Activated T-cell treated with anti-CD3 and anti-CD28 coated beads for 48 hours (primary cell): ENCODE measurements at places on chromosomes 2 and 18.
A peak's percentile ranks its signal among the peaks of the same experiment; 100 is the strongest.

DNA sequence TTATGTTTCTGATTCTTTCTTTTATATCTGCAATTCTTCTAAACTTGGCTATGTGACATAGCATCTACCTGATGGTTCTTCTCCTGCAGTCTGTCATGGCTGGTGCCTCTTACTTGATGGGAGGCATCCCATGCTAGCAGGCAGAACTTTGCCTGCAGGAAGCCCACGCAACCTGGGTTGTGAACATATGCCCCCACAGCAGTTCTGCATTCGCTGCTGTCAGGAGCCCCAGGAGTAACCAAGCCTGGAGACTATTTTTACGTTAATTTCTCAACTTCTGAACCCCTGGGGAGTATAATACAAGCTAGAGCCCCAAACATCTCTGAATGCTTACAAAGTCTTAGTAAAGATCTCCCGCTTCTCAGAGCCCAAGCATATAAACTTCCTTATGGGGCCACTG lies 12.1 kb downstream of the FAM168B start:
- DNase-seq = no peak

- DNase-seq = no peak
These were observed 33.9 kb downstream of the WIPF1 start for GRCh38 chr2:174563530-174564282.

DNA sequence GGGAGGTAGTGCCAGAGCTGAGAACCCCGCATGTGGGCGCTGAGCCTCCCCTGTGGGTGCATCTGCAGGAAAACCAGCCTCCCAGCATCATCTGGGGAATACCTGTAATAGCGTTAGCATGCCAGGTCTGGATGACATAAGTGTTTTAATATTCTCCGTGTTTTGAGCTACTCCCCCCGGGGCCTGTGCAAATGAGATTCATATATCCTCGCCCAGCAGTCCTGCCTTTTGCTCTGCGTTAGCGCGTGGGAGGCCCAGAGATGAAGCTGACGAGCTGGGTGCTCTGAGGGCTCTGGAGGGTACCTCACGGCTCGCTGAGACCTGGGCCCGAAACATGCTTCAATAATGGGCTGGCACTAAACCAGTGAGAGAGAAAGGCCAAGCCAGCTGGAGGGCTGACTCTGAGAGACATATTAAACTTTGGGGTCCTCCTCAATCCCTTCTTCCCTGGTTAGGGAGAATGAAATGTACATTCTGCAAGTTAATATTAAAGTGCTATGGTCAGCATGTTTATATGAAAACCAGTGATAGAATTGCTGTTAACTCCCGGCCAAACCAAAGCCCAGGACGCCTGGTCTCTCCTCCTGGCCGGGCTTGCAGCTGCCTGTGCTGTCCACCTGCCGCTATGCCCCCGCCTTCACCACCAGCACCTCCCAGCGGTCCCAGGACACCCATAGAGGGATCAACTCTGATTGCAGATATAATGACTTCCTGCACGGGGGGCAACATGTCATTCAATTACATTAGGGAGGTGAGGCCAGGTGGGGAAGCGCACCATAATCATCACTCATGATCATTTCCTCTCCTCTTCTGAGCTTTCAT lies 77.0 kb downstream of the EDAR start:
- DNase-seq = no peak

GRCh38 chr2:45256867-45257641 lies 247.8 kb upstream of the SIX2 start:
- DNase-seq = no peak

DNA sequence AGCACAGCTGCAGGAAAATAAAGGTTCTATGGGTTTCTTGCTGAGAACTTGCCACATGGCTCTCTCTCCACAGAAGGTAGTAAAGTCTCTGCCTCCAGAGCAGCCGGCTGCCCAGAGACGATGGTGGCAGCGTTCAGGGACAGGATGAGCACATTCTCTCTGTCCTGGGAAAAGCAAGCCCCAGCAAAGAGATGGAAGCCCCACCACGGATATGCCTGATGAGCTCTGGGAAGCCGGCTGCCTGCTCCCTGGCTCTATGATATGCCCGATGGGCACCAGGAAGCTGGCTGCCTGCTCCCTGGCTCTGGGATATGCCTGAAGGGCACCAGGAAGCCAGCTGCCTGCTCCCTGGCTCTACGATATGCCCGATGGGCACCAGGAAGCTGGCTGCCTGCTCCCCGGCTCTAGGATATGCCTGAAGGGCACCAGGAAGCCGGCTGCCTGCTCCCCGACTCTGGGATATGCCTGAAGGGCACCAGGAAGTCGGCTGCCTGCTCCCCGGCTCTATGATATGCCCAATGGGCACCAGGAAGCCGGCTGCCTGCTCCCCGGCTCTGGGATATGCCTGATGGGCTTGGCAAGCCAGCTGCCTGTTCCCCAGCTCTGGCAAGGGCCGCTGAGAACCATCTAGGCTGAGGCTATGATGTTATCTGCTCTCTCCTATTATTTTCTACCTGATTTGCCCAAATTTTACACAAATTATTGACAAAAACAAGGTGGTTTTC lies 21.5 kb upstream of the SNTG2 start:
- DNase-seq = no peak

DNA sequence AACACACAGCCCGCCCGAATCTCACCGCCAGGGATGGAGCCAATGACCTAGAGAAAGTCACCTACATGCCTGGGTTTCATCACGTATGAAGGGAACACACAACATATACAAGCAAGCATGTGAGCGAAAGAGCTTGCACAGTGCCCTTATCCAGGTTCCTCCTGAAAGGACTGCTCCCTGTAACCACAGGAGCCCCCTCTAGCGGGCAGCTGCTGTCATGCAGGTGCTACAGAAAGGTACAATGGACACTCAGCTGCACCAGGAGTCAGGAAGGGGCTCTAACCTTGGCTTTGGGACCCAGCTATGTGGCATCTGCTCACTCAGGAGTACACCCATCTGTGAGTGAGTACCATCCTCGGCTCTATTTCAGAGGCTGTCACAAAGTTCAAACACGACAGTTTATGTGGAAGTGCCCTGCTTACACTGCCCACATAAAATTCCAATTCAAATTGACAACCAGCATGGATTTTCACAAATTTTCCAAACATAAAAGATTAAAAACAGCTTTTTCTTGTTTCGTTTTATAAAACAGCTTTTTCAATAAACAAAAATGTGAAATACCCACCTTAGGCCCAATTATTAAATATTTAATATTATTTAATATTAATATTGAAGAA lies 3.5 kb downstream of the NDUFA10 start:
- peak; percentile 56 for DNase-seq

DNA sequence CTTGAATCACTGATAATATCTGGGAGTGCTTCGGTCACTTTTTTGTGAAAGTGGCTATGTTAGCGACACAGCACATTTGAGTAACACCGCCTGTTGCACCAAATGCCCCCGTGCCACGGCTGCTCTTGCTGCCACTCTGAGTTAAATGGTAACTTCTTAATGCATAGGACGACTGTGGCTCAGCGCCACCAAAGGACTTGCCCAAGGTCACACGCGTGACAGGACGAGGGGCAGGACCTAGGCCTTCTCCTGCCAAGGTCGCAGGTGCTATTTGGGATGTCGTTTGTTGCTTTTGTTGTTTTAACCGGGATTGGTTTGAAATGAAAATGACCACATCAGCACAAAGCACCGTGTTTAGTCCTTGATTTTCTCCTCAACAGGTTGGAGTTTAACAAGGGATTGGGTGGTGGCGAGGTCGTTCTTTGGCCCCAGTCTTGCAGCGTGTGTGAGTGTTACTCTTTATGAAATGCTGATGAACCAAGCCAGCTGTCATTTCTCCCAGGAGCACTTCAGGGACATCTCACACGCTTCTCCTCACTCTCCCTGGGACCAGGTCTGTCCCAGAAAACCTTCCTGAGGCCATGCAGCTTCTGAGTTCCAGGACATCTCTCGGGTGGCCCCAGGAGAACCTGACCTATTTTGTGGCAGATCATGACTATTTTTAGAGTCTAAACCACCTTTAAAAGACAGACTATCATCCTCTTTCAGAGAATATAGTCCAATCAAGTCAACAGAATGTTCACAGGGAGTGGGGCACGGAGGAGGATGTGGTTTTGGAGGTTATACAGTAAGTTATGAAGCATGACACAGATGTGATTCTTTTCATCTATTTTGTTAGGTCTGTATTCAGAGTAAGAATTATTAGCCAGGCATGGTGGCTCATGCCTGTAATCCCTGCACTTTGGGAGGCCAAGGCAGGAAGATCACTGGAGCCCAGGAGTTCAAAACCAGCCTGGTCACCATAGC lies 49.9 kb downstream of the MTCL1 start:
- no peak for DNase-seq

DNA sequence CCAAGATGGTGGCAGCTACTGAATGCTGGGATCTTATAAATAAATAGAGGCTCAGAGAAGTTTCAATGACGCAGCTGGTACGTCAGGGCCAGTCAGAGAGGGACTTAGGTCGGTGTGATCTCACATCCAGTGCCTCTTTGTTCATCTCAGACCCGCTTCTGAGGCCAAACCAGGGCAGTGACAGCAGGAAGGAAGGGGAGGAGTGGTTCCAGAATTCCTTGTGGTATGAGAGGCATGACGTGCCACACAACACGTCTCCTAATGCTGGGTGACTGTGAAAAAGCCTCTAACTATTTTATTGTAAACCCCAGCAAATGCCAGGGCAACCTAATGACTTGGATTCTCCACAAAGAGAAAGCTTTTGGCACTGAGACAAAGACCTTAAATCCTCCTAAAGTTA lies 423.3 kb downstream of the LPIN1 start:
- DNase-seq = no peak

DNA sequence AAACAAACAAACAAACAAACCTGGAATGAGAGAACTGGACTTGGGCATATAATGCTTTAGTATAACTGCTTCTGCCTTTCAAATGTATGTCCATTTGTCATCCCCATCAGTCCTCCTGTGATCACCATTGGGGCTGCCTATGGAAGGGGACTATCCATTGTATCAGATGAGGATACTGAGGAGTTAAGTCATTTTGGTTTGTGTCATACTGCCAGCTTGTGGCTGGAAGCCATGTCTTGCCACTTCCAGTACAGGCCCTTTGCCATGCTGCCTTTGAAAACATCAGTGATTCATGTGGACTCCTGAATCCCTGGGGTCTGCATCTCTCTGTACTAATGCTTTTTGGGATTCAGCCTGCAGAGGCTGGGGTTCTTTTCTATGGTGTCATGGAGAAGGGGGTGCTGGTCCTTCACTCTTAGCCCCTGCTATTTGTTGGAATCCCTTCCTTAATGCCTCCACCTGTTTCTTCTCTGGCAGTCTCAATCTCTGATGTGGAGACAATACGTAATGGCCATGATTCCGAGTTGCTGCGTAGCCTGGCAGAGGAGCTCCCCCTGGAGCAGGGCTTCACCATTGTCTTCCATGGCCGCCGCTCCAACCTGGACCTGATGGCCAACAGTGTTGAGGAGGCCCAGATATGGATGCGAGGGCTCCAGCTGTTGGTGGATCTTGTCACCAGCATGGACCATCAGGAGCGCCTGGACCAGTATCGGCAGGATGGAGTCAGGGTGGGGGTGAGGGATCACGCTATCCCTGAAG lies 10.6 kb downstream of the PLCD4 start:
- no peak for DNase-seq

DNA sequence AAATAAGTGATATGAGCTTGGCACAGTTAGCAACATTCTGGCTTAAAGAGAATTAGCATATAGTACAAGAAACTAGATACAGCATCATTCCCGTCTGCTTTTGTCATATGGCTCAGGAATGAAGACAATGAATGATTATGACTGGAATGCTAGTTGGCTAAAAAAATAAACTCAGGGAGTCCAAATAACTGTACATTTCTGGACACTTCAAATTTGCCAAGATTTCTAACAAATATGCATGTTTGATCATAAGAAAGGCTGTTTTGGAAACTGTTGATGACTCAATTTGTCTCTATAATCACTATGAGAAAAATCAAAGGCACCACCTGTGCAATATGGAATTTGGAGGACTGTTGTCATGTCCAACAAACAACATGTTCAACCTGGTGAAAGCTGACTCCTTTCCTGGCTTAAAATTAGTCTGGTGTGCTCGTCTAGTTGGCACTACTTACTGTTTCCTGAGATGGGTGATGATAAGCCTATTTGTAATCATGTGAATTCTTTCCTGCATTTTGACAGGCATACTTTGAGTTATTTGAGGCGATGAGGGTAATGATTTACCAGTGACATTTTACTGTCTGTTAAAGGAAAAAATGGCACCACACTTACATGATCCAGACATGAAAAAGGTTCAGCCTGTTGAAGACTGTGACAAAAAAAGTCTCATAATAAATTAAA lies 133.9 kb upstream of the CDH20 start:
- no peak for DNase-seq

- DNase-seq = no peak
These were observed 90.8 kb downstream of the EPAS1 start for GRCh38 chr2:46387886-46388515.

DNA sequence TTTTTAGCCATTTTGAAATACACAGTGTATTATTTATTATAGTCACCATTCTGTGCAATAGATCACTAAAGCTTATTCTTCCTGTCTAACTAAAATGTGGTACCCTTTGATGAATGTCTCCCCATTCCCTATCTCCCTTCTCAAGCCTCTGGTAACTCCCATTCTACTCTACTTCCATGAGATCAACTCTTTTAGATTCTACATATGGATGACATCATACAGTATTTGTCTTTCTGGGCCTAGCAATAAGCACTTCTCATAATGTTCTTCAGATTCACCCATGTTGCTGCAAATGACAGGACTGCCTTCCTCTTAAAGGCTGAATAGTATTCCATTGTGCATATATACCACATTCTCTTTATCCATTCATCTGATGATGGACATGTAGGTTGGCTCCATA lies 210.9 kb downstream of the PID1 start:
- DNase-seq = no peak

DNA sequence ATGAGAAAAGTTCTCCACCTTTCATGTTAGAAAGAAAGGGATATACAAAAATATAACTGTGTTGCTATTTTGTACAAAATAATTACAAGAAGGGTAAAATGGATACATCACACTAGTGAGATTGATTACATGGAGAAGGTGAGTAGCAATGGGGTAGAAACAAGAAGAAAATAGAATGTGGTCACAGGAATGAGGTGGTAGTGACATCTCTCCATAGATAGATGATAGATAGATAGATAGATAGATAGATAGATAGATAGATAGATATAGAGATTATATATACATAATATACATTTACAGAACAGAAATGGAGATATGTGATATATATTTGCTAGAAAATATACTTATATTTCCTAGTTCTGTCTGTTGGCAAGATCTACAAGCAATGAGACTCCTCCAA lies 95.3 kb upstream of the RGPD4 start:
- DNase-seq = no peak

DNA sequence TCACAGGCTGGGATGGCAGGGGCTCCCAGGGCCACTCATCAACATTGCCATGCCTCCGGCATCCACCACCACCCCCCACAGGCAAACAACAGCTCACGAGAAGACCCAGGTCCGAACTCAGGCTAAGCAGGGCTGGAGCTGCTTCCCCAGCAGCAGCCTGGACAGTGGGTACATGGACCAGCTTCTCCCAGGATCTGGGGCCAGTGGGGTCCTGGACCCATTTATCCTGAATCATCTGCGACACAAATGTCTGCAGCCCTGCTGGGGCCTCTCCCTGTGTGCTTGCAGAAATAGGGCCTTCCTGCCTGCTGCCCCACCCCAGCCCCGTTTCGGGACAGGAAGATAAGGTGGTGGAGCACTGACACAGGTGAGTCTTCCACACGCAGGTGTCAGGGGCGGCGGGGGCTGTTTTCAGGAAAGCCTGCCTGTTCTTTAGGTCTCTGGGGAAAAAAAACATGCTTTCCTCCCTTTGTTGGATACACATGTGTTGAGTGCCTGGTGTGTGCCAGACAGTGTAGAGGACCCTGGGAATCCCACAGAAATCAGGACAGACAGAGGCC lies 4.5 kb downstream of the PRLH start:
- no peak for DNase-seq

GRCh38 chr2:37775908-37776250 lies 104.4 kb upstream of the CDC42EP3 start:
- DNase-seq = no peak

GRCh38 chr2:74530239-74531187 lies 780 bp downstream of the HTRA2 start:
- peak; percentile 25 for DNase-seq
